OCI-M1 (cell line): ENCODE measurements at places on chromosomes 12 and 14.

GRCh38 chr12:77979597-77980250 is 149.0 kb downstream of the NAV3 start:
- no peak for DNase-seq

DNA sequence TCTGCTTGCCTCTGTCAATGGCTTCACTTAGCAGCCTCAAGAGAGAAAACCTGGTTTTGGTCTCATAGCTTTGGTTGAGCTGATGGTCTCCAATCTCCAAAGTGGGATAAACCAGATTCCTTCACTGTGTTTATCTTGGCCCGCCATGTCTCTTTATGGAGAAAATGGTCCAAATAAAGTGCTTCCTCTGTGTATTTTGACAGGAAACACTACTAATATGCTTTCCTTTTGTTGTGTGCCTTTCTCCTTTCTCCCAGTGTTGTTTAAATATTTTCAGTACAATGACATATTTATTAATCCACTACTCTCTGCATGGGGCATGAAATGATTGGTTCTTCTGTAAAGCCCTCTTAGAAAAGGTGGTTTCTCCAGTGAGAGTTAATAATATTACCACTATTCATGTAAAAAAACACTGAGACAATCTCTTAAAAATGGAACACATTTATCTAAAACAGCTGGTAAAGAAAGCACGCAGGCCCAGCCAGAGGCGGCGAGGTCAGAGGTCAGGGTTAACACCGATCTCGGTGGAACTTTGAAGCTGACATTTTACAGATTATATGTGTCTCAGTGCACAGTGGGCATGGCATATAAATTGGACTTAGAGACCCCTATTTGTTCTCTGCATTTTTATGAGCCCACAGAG is 24.2 kb downstream of the TMEM30B start:
- no peak for DNase-seq

DNA sequence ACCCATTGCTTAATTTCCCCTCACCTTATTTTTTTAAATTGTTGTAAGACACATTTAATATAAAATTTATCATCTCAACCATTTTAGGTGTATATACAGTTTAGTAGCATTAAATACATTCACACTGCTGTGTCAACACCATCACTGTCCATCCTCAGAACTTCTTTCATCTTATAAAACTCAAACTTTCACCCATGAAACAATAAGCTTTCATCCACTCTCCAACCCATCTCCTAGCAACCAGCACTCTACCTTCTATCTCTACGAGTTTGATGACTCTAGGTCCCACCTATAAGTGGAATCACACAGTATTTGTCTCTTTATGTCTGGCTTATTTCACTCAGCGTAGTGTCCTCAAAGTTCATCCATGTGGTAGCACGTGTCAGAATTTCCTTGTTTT is 75.5 kb downstream of the TBX3 start:
- no peak for DNase-seq

- no peak for DNase-seq
Measured at GRCh38 chr14:23385642-23386265, 8.9 kb downstream of the CMTM5 start.
